ENCODE measurements at places on chromosomes 4 and X.

DNA sequence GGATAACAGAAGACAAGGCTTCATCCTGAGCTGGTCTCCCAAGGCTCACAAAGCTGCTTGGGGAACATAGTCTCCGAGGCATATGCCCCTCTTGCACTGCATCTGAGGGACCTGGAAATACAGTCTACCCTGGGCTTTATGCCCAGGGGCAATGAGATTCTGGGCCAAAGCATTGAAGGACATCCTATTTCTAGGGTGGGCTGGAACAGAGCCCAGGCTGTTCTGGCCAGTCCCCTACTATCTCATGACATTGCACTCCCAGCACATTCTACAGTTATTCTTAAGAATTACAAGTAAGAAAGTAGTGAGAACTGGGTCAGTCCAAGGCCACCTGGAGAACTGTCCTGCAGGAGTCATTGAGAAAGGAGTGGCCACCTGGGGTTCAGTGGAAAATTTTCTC lies 107.6 kb downstream of the USP46 start:
- DNase-seq: no peak

DNA sequence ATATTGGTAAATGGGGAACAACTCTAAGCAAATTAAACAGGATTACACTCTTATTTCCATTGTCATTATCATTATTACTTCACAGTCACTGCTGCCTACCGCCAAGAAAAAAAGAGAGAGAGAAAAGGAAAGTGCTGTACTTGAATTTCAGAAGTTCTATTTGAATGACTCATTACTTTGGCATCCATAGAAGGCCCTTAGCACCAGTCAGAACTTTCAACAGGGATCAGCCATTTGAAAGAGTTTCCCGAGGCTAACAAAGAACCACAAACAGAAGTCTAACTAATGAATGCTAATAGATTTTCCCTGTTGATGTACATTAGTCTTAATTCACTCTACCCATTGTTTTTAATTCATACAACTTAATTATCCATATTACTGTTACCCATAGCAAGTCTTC lies 116.3 kb downstream of the SHROOM4 start:
- peak; percentile 84 for DNase-seq

DNA sequence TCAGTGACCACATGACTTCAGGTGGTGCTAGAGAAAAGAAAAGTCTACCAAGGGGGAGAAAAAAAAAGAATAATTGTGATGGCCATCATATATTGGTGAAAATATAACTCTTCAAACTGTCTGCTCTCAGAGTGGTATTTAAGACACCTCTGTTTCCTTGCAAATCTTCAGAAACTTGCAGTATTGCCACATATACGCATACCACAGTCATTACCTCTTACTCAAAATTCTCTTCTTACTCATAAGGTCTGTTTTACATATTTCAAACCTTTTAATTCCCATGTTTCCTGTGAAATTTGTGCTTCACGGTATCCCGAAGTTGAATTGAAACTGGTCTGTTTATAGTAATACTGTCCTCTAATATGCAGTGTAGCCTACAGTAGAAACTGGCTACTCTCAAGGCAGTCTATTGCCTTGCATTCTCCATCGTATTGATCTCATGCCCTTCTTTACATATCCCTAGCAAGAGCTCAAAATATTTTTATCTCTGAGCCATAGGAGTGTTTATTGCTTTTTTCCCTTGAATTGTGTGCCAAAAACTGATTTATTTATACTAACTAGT lies 34.7 kb upstream of the LHFPL1 start:
- DNase-seq: no peak

GRCh38 chrX:40933132-40933705 lies 152.0 kb upstream of the USP9X start:
- DNase-seq: peak; percentile 51

DNA sequence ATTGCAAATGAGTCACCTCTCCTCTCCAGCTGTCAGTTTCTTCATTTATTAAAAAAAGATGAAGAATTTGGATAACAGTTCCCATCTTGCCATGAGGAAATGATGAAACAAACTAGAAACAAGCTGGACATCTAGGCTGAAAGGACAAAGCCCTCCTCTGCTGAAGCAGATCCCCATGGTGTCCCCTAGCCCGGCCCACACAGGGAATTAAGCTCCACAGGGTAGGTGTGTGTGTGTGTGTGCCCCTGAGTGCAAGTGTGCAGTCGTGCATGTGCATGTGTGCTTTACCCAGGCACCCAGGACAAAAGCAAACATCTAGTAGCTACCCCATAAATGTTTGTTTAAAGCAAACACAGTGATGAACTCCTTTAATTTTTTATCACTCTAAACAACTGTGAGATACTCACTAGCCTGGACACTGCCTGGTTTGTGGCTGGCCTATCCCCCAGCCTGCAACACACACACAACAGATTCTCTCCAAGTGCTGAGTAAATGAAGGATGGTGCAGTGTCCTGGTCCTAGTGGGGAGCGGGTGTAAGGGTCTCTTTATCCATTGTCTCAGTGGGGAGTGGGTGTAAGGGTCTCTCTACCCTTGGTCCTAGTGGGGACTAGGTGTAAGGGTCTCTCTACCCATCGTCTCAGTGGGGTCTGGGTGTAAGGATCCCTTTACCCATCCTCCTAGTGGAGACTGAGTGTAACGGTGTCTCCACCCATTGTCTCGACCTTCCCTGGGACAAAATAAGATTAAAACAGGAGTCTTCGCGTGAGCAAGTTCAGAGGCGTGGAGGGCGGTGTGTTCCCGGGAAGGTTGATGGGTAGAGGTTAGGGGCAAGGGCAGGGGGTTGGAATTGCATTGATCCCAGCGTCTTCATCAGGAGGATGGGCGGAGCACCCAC lies 688 bp upstream of the EVC start:
- peak; percentile 45 for DNase-seq

Data from iris pigment epithelial cell (primary cell).